ENCODE measurements at places on chromosomes 7 and 10.

- DNase-seq: no peak
Observed at GRCh38 chr7:375321-375831, 85.4 kb downstream of the FOXL3 start.

GRCh38 chr10:814536-815302 is 116.8 kb downstream of the LARP4B start:
- DNase-seq: no peak

- DNase-seq: no peak
Observed at GRCh38 chr10:18059826-18060559, 80.2 kb upstream of the CACNB2 start.

- no peak for DNase-seq
Observed at GRCh38 chr7:8923164-8923806, 489.9 kb downstream of the NXPH1 start.

DNA sequence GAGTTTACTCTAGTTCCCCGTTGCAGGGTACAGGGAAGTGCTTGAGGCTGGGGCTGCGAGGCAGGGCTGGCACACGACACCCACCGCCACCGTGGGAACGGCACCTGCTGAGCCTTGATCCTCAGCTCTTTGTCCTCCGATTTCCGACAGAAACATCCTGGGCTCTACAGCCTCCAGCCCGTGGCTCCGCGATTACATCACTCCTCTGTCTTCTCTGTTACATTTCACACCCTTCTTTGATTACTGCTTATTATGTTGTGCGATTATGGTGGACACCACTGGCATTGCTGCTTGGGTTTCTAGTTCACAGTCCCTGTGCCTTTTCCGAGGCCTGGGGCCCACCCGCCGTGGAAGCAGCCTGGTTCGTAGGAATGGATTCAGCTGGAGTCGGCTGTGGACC is 26.9 kb downstream of the FKBP6 start:
- no peak for DNase-seq

GRCh38 chr7:98458090-98458875 is 57.4 kb upstream of the BAIAP2L1 start:
- DNase-seq: no peak

DNA sequence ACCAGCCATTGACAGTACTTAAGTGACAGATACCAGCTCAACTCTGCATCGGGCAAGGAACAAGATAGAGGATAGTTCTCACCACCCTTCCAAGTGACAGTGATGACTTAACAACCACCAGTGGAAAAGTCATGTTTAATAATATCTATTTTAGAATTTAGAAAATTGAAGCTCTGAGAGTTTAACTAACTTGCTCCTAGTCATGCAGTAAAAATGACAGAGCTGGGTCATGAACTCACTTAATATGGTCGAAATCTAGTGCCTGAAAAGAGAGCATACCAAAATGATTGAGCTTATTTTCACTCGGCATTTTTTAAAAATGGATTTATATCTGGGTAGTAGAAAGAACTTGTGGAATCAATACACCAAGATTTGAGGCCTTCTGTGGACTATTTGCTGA is 367.8 kb upstream of the IGFBP3 start:
- DNase-seq: no peak

Data from NCI-H1417 (cell line).